NCI-H1417 (cell line): ENCODE measurements at places on chromosomes 12 and 14.

DNA sequence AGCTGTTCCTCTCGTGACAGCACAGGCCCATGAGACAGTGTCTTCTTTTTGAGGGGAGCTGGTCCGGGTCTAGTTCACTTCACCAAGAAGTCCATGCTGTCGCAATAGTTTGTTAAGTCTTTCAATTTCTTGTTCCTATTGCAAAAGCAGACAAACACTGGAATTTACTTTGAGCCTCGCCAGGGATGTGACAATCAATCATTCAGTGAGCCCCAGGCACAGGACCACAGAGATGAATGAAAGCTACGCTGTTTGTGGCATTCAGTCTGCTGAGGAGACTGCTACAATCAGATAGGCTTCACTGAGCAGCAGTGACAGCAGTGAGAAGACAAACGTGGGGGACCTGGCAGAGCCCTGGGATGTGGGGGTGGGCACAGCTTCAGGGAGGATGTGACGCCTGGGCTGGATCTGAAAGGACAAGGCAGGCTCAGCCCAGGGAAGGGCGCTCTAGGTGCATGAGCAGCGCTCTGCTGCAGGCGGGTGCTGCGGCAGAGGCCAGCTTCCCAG lies 35.5 kb downstream of the TCTN1 start:
- no peak for DNase-seq

- DNase-seq = no peak
Measured at GRCh38 chr12:22190-22529, 44.4 kb upstream of the IQSEC3 start.

GRCh38 chr12:57840726-57841125 lies 5.8 kb downstream of the CTDSP2 start:
- DNase-seq = peak; percentile 73

DNA sequence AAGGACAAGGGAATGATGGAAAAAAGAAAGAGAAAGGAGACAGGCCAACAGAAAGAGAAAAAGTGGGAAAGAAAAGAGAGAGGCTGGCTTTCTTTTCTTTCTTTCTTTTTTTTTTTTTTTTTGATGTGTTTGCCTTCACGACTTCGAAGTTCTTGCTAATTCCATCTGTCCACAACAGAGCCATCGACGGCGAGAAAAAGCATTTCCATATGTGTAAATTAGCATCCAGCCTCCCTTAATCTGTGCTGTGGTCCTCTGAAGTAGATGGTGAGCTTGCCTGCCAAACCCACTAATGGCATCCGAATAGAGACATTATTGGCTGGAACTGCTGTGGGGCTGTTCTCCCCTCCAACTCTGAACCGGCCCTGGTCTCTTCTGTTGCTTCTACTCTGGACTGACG lies 997.4 kb downstream of the BCL11B start:
- DNase-seq = no peak

- DNase-seq = no peak
Measured at GRCh38 chr14:66101662-66102061, 384.5 kb upstream of the CCDC196 start.

- DNase-seq = no peak
Measured at GRCh38 chr12:92736605-92737004, 33.8 kb downstream of the PLEKHG7 start.

- DNase-seq = peak; percentile 79
Measured at GRCh38 chr12:121202407-121203355, 7.2 kb upstream of the P2RX4 start.

- DNase-seq = peak; percentile 36
Measured at GRCh38 chr12:7113389-7113871, 4.4 kb upstream of the C1RL start.

DNA sequence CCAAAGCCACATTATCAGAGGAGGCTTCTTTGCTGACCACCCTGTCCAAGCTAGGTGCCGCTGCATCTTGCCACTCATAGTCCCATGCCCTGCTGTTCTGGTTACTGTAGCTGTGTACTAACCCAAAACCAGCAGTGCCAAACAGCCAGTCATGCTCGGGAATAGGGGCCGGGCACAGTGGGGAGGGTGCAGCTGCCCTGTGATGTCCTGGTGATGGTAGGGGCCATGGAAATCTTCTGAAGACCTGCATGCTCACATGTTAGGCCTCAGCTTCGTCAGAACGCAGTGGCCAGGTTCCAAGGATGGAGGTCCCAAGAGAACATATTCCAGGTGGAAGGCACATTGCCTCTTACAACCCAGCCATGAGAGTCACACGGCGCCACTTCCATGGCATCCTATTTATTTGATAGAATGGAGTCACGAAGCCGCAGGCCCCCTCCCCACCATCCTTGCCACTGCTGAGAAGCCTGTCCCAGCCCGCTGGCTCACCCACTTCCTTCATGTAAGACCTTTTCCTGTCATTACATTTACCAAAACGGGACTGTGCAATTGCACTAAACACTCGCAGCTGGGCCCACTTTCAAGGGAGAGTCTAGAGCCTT lies 48.5 kb downstream of the FAM222A start:
- no peak for DNase-seq

DNA sequence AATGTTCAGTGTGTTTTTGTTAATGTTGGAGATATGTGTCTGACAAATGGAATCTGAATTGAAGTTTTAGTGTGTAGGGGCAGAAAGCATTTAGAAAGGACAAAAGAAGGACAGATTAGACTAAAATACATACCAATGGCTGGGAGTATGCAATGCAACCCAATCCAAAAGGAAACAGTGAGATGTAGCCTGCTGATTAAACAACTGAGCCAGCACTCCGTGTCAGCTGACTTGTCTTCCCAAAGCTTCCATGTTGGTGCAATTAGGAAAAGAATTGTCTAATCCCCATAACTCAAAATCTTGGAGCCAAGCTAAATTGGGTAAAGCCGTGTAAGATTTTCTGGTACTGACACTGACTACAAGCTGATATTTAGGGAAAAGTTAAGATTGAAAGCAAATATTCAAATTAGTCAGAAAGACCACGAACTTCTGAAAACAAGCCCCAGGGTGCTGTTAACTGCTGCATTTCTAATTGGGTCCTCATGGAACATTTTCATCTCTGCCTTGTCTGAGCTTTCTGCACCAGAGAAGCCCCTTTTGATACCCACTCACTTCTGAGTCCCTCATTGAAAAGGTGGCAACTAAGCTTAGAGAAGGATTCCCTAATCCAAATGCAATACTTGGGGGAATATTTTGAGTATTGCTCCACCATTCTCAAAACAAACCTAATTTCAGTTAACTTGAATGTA lies 109.1 kb downstream of the DAD1 start:
- DNase-seq = no peak

DNA sequence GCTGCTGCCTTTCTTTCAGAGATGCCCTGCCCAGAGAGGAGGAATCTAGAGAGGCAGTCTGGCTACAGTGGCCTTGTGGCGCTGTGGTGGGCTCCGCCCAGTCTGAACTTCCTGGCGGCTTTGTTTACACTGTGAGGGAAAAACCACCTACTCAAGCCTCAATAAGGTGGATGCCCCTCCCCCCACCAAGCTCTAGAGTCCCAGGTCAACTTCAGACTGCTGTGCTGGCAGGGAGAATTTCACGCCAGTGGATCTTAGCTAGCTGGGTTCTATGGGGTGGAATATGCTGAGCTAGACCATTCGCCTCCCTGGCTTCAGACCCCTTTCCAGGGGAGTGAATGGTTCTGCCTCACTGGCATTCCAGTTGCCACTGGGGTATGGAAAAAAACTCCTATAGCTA lies 25.6 kb downstream of the SPATA7 start:
- no peak for DNase-seq

DNA sequence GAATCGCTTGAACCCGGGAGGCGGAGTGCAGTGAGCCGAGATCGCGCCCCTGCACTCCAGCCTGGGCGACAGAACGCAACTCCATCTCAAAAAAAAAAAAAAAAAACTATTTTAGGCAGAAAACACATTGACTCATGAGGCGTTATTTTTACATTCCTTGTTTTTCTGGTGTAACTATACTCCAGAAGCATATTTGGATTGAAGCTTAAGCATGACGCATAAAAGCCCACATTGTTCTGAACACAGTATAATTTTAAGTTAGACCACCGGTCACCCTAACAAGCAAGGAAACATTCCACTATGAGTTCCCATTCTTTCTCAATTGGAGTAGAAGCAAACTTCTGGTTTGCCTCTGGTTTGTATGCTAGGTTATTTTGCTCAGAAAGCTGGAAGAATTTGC lies 173.0 kb downstream of the MYRFL start:
- DNase-seq = no peak

GRCh38 chr14:103216857-103217256 lies 93.6 kb downstream of the TNFAIP2 start:
- no peak for DNase-seq

DNA sequence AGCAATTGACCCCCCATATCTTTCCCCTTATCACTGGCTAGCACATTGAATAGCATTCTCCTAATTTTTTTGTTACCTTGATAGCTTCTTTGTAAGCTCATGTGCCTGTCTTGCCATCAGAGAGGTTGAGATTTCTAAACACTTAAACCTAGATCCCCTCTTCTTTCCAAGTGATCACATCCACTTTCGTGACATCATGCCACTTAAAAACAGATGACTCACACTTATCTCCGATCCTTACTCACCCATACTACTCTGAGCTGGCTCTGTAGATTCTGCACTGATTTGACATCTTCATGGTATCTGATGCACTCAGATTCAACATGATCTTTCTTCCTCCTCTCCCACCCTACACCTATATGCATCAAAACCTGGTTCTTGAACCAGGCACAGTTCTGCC lies 10.5 kb downstream of the GPR137C start:
- no peak for DNase-seq

DNA sequence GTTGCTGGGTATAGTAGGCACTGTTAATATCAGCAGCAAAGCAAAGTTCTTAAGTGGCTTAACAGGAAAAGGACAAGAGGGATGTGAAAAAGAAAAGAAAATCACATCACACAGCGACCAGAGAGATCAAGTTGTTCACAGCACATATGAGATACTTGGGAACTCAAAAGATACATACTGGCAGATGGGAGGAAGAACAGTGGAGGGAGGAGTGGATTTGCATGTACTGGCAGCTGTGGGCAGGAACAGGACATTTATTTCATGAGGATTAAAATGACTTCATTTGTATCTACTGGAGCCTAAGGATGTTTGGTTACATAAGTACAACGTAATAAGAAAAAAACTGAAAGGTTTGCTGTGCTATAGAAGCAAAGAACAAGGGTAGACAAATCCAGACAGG lies 136.5 kb upstream of the IFNG-AS1 start:
- no peak for DNase-seq

DNA sequence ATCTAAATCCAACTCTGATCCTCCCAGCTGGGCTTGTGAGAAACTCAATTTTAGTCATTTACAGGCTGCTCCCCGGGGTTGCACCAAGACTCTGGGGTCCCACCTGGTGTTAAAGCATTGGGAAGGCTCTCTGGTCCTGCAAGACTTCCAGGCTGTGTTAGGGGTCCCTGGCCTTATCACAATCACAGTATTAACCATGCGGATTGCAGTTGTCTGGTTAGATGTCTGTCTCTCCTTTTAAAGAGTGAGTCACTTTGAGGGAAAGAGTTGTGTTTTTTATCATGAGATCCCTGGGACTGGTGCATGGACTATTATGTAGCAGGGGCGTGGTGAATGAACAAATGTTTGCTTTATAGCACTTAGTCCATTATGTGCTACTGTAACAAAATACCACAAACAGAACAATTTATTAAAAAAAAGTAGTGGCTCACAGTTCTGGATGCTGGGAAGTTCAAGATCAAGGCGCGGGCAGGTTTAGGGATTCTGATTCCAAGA lies 531.4 kb downstream of the FUT8 start:
- no peak for DNase-seq

DNA sequence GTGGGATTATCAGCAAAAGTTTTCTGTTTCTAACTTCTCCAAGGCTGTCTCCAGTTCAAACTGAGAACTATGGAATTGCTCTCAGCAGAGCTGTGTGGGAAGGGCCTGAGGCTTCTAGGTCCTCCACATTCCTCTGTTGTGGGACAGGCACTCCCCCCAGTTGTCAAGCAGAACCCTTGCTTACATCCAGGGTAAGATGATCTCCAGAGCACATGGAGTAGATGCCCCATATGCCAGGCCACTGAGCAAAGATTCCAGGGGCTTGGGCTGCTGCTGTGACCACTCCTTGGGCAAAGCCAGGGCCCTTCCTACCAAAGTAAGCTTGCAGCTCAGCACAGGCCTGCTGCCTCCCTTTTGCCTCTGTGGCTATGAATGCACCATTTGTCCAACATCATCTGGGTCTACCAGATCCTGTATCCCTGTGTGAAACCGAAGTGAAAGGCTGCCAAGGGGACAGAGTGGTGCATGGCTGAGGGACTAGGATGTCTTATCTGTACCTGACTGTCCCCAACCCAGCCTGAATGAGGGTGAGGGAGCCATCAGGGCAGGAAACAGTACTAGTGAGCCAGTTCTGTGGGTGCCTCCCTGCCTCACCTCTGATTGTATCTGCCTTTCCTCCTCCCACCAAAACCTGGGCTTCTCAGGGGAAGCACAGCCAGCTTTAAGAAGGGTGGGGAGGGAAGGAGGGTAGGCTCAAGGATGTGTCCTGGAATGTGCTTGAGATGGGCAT lies 13.1 kb upstream of the ESPL1 start:
- no peak for DNase-seq
